ENCODE measurements at places on chromosomes 5 and 9.

- DNase-seq: peak; percentile 72
Measured at GRCh38 chr9:99419070-99419469, 197.0 kb downstream of the SEC61B start.

DNA sequence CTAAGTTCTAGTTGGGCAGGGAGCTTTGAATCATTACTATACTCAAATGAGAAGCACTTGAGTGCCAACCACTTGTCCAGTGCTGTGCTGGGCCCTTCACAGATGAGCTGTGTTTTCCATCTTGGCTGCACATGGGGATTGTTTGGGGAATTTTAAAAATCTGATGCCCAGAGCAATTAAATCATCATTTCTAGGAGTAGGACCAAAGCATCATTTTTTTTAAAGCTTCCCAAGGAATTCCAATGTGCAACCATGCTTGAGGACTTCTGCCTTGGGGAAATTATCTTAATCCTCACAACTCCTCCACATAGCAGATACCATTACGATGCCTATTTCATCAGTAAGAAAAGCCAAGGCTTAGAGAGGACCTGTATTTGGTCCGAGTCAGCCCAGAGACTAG lies 131.4 kb downstream of the TMEM174 start:
- DNase-seq: peak; percentile 58

GRCh38 chr9:69874301-69875060 lies 53.9 kb downstream of the CFAP95 start:
- peak; percentile 54 for DNase-seq

GRCh38 chr5:33203931-33204330 lies 236.8 kb upstream of the TARS1 start:
- no peak for DNase-seq

DNA sequence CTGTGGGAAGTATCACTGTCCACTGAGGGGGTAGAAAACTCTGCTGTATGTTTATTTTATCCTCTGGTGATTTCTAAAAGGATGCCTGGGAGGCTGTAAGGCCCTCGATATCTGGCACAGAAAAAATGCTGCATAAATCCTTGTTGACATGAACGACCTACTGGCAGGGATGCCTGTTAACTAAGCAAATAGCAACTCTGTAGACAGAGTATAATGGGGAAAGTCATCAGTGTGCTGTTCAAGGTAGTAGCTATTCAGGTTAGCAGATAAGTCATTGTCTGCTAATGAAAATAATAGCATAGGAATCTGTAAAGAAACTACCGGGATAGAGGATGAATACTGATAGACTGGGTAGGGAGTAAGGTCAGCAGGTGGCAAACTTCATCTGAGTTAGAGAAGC lies 194.8 kb downstream of the TARS1 start:
- DNase-seq: no peak

GRCh38 chr9:97293207-97293721 lies 14.2 kb upstream of the CCDC180 start:
- DNase-seq: peak; percentile 9

DNA sequence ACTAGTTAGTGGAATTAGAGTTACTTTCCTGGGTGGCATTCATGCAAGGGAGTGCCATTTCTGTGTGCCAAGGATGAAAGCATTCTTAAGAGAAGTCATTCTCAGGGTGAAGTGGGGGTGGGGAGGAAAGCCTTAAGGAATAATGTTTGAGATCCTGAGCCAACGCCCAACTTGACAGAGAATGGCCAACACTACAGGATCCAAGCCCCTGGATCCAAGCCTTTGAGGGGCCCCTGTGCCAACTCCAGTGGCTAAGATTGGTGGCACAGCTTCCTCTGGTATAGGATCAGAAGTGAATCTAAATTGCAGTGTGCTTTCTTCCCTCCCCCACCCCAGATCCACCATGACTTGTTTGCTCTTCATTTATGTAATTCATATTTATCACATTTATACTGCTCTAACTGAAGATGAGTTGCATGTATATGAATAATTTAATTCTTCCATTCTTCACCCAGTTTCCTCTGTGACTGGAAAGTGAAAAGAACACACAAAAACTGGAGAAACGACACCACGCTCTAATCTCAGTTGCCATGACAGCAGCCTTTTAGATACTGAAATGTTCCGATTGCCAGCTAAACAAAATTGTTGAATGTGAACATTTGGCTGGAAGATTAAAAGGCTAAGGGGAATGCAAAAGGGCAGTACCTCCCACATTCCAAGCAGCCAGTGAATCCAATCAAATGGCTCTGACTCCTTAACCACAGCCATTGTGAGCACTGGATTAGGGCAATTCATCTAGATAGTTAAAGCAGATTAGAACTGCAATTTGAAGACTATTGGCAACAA lies 4.5 kb downstream of the ZNF608 start:
- peak; percentile 94 for DNase-seq

DNA sequence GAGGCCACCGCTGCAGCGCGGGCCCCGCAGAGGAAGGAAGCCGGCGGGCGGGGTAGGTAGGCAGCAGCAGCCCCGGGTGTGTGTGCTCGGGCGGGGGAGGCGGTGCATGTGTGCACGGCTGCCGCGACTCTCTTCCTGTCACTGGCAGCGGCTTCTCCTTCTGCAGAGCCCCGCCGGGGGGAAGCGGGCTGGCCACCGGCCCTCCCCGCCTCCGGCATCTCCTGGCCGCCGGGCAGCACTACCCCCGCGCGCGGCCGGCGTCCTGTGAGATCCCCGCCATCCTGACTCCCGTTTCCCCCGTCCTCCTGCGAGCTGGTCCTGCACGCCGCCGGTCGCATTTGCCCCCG lies 315 bp downstream of the PIK3R1 start:
- DNase-seq: no peak

DNA sequence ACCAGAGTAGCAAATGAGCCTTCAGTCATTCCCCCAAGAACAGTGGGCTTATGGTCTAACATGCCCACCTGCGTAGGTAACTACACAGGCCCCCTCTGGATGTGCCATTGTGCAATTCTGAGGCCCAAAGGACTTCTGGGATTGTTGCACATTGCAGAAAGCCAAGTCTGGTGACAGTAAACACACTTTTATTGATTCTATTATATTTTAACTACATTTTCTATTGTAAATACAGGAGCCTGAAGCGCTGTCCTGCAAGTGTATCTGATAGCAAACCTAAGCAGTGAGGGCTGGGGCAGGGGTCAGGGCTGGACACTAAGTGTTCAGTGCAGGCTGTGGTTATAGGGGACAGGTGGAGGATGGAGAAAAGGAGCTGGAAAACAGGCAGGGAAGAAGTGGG lies 57.5 kb downstream of the TEX10 start:
- no peak for DNase-seq

- no peak for DNase-seq
Measured at GRCh38 chr5:12845549-12846159, 941.4 kb upstream of the CTNND2 start.

- no peak for DNase-seq
Measured at GRCh38 chr5:6644794-6645241, 11.6 kb downstream of the SRD5A1 start.

DNA sequence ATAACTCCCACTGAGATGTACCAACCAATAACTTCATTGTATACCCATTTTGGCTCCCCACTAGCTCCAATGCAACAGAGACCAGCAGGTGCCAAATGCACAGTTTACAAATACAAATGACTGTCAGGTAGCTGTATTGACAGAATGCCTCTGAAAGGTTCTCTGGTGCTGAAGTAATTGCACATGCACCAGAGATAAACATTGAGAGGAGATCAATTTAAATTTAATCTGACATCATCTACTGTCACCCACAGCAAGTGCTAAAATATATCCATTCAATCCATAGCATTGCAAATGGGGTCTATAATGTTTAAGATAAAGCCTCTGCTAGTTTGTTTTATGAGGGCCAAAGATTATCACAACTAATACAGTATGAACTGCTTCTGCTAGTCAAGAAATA lies 80.2 kb downstream of the STX17 start:
- no peak for DNase-seq

- DNase-seq: peak; percentile 79
Measured at GRCh38 chr9:111298731-111299598, 31.1 kb downstream of the OR2K2 start.

- no peak for DNase-seq
Measured at GRCh38 chr5:39158127-39158593, 61.2 kb downstream of the FYB1 start.

DNA sequence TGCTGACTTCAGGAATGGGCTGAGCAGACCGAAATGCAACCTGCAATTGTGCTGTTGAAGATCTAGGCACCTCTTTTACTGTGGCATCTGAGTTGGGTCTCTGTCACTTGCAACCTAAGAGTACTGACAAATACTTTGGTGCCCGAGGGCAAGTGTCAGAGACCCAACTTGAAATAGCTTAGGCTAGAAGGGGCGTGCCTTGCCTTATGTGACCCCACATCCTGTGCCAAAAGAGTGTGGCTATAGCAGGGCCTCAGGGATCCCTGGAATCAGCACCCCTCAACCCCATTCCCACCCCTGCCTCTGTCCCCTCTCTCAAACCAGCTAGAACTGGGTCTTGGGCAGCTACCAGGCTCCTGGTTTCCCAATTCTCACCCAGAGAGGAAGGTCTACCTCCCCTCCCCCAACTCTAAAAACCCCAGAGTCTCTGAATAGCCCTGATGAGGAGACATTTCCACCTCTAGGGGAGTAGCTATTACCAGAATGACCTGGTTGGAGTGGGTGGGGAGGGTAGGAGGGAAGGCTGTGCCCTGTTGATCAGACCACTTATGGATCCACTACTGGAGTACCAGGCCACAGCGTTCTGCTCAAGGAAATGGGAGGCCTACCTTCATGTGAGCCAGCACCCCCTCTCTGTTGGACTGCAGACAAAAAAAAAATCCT lies 17.5 kb downstream of the RAI14 start:
- no peak for DNase-seq

- DNase-seq: peak; percentile 89
Measured at GRCh38 chr9:81557452-81558090, 131.8 kb downstream of the TLE1 start.

DNA sequence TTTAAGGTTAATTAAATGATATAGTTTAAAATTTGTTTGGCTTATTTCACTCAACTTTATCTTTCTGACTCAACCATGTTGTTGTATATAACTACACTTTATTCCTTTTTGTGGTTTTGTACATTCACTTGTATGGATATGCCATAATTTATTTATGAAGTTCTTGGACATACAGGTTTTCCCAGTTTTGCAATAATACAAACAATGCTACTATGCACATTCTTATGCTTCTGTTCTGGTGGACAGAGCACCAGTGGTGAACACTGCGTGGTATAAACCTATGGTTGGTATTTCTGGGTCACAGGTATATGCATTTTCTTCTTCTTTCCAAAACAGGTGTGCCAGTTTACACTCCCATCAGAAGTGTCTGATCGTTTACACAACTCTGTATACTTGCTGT lies 35.7 kb upstream of the TRIM14 start:
- no peak for DNase-seq

DNA sequence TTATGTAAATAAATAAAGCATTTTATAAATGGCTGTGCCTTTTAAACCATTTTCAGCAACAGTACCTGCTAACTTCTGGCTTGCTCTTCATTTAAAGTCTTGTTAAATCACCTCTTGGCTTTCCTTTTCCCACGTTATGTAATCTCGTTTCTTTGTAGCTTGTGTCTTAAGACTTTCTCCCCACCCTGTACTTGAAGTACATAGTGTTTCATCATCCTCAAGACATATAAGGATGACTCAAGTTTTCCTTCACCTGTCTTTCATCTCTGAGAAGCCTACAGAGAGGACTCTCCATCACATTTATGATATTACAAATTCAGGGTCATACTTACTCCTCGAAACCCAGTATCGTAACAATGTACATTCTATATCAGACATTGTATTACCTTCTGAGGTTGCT lies 33.9 kb downstream of the PRELID2 start:
- DNase-seq: no peak

DNA sequence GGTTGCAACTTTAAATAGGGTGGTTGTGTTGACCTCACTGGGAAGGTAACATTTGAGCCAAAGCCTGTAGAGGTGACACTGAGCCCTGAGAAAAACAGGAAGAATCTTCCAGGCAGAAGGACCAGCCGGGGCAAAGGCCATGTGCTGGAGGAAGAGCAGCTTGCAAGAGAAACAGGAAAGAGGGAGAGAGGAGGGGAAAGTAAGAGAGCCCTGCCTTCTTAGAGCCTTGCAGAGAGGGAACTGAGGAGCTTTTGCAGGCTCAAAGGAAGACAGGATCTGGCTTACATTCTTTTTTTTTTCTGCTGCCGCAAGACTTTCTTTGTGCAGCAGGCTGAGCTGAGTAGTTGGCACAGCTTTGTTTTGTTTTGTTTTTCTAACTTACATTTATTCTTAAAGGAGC lies 17.4 kb downstream of the C9orf153 start:
- DNase-seq: no peak

DNA sequence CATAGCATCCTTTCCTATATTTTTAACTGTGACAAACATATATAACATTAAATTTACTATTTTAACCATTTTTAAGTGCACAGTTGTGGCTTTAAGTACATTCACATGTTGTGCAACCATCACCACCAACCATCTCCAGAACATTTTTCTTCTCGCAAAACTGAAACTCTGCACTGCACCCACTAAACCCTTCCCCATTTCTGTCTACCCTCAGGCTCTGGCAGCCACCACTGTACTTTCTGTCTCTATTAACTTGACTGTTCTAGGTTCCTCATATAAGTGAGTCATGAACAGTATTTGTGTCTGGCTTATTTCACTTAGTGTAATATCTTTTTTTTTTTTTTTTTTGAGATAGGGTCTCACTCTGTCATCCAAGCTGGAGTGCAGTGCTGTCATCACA lies 25.5 kb downstream of the KCNMB1 start:
- no peak for DNase-seq

DNA sequence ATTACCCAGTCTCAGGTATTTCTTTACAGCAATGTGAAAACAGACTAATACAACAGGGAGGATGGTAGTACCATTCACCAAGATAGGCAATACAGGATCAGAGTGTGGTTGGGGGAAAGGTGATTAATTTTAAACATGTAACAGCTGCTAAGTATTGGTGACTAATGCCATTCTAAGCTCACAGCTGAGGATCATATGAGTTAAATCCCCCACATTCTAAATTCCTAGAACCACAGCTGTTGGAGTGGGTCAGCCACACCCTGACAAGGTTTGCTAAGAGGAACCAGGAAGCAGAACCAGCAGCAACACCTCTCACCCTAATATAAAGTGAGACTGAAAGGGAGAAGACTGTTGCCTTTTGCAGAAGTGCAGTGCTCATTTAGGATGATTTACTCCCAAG lies 24.8 kb downstream of the HSPB3 start:
- DNase-seq: peak; percentile 49

DNA sequence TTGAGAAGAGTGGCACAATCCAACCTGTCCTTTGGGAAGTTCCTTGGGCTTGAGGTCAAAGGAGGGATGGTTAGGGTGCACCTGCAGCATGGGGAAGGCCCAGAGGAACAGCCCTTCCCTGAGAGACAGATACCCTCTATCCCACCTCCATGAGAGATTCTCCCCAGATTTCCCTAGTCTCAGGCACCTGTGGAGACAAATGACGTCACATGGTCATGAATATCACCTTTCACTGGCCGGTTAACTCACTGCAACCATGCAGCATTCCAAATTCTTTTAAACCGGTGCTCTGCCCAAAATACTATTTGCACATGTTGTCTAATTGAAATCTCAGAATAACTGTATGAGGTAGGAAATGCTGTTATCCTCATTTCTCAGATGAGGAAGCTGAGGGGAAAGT lies 15.6 kb upstream of the TRIO start:
- no peak for DNase-seq

- DNase-seq: no peak
Measured at GRCh38 chr5:112381521-112381920, 37.6 kb downstream of the EPB41L4A start.

GRCh38 chr9:11103525-11103924 lies 490.7 kb upstream of the PTPRD start:
- no peak for DNase-seq

Data from fibroblast of upper back skin (primary cell).